ENCODE measurements at places on chromosomes 6 and 20.

GRCh38 chr6:164477101-164477500, 832.3 kb downstream of the C6orf118 start:
- no peak for DNase-seq

DNA sequence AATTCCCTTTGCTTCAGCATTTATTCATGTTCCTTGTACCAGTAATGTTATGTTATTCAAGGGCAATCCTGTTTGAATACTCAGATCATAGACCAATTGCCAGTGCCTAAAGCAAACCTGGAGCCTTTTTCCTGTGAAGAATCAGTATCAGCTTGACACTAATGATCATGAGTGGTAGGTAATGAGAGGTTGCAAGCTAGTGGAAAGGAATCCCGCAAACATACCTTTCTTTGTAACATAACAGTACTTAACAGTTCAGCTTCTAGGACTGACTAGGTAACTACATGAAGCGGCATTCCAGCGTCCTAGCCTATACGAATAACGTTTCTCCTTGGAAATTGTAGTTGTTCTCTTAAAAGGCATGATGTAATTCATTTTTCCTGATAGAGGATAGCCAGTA, 253.7 kb downstream of the TMEM242 start:
- DNase-seq: no peak

GRCh38 chr6:160273196-160273595, 14.6 kb upstream of the SLC22A2 start:
- no peak for DNase-seq

GRCh38 chr6:137522831-137523230, 28.6 kb upstream of the OLIG3 start:
- no peak for DNase-seq

GRCh38 chr6:111483736-111484632, 966 bp upstream of the REV3L start:
- peak; percentile 90 for DNase-seq

DNA sequence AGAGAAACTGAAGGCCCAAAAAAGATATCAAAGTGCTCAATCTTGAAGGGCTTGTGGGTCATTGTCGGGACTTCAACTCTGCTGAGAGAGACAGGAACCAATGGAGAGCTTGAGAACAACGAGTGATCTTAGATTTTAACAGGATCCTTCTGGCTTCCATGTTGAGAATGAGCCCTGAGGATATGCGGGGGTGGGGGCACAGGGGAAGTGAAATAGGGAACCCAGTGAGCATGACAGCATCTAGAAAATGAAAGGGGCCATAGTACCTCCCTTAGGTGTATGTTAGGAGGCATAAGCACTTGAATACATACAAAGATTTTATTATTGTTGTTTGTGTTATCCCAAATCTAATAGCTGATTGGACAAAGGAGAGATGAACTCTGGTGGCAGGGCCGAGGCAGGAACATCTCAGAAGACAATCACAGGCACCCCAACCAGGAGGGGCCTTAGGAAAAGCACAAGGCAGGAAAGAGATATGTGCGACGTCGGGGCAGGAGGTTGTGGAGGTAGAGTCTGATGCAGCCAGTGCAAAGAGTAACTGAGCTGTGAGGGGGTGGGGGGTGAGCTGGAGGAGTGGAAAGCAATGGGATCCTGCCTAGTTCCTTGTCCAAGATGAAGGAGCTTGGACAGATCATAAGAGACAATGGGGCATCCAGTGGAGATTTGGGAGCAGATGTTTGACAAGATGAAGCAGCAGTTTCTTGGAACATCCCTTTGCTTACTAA, 10.4 kb downstream of the TGM6 start:
- DNase-seq: no peak

- no peak for DNase-seq
These were observed 82.0 kb upstream of the AKIRIN2 start for GRCh38 chr6:87784051-87784450.

DNA sequence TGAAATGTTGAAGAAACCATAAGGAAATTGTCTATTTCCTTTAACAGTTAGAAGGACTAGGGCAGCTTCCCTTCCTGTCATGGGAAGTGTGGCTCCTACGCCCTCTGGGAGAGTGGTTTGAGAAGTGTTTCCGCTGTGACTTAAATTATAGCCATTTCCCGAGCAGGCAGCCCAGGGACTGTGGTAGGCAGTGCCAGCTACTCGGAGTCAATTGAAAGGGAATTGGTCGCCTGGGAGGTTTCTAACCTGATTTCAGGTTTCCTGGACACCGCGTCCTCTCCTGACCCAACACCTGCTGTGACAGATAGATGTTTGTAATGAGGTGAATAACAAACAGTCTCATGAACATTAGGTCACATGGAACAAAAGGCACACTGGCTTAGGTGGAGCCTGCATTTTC, 256.1 kb upstream of the PLCB4 start:
- DNase-seq: no peak

DNA sequence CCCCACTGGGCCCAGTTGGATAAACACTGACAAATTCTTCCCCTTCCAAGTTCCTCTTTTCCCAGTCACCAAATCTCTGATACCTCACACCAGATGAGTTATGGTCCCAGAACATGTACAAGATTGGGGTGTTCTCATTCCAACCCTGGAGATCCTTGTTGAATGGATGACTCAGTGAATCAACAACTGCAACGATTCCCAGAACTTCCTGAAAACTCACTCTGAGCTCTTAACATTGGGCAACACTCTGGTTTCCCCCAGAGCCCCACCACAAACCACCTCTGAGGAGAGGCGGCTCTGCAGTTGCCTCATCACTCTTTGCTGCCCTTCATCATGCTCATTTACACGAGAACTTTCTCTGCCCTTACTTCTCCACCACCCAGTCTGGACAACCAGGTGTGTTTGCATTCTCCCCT, 115.2 kb downstream of the MRPL14 start:
- DNase-seq: no peak

GRCh38 chr6:31666337-31666965, 571 bp downstream of the CSNK2B start:
- no peak for DNase-seq

- DNase-seq: no peak
These were observed 539.4 kb upstream of the JARID2 start for GRCh38 chr6:14706378-14706929.

Data from OCI-LY7 (cell line).